ENCODE measurements at places on chromosomes 3 and 15. TPM values are rescaled to one million over a fixed set of nuclear protein-coding genes. Genes with fewer than 3 reads are reported as not detected.

CGNL1 gene
- 1.1 TPM for total RNA-seq

QRICH1 gene
- 64.5 TPM for total RNA-seq

- no peak for DNase-seq
These were observed 108.6 kb downstream of the ZNF385D start for GRCh38 chr3:21642433-21642832.

- DNase-seq, result no peak
These were observed 9.0 kb downstream of the SLC24A1 start for GRCh38 chr15:65630760-65631159.

DNA sequence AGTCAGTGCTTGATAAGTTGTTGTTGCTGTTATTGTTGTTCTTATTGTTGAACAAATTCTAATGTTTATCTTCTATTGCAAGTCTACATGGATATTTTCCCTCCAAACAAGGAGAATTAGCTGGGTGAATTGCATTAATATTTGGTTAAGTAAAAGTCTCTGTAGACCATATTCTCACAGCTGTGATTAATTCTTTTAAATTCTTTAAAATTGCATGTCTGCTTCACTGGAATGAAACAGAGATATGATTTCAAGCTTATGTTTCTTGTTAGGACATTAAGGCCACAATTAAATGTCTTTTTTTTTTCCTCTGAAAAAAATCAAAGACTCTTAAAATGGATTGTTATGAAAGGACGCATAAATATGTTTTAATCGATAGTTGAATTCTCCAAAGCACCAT is 153.4 kb downstream of the EBLN2 start:
- DNase-seq, result peak; percentile 10

GRCh38 chr3:22098021-22098420 is 347.0 kb upstream of the ZNF385D start:
- no peak for DNase-seq

DNA sequence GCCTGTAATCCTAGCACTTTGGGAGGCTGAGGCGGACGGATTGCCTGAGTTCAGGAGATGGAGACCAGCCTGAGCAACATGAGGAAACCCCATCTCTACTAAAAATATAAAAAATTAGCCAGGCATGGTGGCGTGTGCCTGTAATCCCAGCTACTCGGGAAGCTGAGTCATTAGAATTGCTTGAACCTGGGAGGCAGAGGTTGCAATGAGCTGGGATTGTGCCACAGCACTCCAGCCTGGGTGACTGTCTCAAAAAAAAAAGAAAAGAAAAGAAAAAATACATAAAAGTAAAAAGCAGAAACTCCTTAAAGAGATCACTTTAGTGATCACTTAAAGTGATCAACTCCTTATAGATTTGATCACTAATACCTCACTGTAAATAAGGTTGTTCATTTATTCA is 78.0 kb downstream of the GMPS start:
- DNase-seq, result no peak

DNA sequence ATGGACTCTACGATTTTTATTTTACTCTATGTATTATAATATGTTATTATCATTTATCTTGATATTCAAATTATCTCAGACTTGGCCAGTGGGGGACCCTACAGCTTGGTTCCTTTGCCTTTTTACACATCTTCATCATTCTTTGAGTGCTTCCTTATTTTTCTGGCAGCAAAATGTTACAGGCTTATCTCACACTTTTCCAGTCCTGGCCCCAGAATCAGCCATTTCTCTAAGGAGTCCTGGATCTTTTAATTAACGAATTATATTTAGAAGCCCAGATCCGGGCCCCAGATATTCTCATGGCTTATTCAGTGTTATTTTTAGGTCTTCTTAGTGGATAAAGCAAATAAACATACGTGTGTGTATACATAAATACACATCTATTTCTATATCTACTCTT is 32.8 kb upstream of the MELTF start:
- no peak for DNase-seq

All from A673 (cell line).